ENCODE measurements at places on chromosomes 2 and 18.

GRCh38 chr2:147806846-147807245 lies 38.0 kb upstream of the ACVR2A start:
- no peak for DNase-seq

DNA sequence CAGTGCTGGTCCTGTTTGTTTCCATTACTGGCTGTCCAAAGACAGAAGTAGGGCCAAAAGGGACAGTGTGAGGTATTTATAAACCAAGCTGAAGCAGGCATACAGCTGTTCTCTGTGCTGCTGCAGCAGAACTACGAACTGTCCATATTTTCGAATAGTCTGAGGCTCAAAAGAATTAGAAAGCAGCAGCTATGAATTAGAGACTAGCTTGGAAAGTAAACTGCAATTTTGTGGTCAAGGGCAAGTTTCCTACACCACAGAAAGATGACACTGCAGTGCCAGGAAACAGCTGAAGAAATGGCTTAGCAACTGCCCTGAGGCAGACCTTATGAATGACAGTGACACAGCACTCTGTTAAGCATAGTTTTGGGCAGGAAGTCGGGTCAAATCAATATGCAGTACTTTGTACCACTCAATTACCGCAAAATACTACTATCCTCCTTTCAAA lies 125.3 kb downstream of the TMEM131 start:
- DNase-seq, result no peak

GRCh38 chr2:8573942-8574195 lies 108.0 kb upstream of the ID2 start:
- DNase-seq, result no peak

- no peak for DNase-seq
These were observed 240.9 kb downstream of the WDPCP start for GRCh38 chr2:63347361-63347760.

DNA sequence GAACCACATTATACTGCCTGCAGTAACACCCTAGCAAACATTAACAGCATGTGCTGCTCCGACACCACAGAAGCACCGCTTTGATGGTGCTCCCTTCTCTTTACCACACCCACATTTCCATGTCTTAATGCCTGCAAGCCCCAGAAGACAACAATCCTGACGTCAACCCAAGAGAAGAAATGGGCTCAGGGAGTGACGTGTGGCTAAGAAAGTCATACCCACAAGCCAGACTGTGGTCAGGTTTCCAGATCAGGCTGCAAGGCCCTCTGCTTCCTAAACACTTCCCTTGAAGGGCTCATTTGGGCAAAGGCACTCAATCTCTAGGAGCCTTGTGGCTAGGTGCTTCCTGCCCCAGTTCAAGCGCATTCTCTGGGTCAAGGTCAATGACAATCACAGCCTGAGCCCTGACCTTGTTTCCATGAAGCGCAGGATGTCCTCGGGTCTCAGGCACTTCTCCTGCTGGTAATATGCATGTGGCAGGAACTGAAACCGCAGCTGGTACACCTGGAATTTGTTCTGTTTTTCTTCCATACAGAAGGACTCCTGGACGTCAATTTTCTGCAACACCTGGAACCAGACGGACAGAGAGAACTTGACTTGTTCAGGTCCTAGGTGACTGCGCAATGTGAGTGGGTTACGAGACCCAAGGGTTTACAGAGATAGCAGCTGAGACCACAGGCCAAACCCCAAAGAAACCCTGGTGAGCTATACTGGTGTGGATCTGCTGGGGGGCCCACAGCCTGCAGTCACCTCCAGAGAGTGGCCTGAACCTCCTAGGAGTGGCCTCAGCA lies 67.2 kb downstream of the POLR1A start:
- no peak for DNase-seq
